ENCODE measurements at places on chromosomes 4 and X.

DNA sequence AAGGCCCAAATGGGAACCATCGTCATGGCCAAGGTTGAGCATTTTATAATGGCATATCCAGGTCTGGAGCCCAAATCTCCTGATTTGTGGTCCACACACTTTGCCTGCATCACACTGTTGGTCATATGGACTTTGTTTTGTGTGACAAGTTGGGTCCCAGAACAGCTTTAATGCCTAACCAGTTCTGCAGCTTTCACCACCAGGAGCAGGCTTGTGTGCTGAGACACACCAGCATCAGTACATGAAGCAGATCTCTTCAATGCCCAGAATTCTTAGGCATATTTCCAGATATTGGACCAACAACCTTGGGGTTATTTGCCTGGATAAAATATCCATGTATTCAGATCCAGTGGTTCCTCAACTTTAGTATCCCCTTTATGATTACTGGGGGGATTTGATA, 371.3 kb downstream of the FBXW7 start:
- DNase-seq = no peak

GRCh38 chr4:38190717-38191178, 230.6 kb downstream of the PTTG2 start:
- no peak for DNase-seq

DNA sequence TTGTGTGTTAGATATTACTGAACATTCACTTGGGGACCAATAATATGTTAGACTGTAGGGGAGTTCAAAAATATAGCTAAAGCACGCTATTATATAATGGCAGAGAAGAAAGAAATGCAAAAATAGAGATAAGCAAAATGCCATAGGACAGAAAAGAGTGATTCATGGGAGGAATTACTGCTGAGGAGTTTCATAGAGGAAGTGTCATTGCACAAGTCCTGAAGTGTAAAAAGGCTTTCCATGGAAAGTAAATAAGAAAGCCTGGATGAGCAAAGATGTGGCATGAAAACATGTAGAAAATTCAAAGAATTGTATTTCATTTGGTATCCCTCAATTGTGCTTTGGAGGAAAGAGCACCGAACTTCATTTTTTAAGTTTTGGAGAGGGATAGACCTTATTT, 14.5 kb downstream of the HMGB2 start:
- no peak for DNase-seq

GRCh38 chr4:11626066-11626465, 197.4 kb upstream of the HS3ST1 start:
- DNase-seq = no peak

- DNase-seq = no peak
These were observed 259.6 kb downstream of the CRLF2 start for GRCh38 chrX:952816-953215.

GRCh38 chr4:183392377-183392776, 52.1 kb upstream of the CDKN2AIP start:
- no peak for DNase-seq

GRCh38 chrX:24479924-24480323, 14.8 kb downstream of the PDK3 start:
- DNase-seq = peak; percentile 65

DNA sequence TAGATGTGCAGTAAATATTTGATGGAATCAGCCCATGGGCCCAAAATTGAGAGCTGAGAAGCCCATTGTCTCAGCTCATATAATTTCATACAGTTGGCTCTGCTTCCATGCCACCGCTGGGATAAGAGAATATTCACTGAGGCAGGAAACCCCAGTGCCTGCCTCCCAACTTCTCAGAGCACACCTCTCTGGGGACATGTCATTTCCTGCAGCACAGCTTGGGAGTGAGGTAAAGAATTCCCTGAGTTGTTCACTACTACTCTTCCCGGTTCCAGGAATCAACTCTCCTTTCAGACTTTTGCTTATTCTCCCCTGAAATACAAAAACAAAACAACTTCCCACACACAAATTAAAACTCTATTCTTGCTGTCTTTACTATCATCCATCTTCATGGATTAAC, 389.3 kb downstream of the MAPK10 start:
- no peak for DNase-seq

GRCh38 chr4:4512282-4512681, 29.6 kb downstream of the STX18 start:
- DNase-seq = no peak

GRCh38 chr4:111399623-111400022, 745.6 kb upstream of the FAM241A start:
- DNase-seq = peak; percentile 22

- DNase-seq = no peak
These were observed 474.0 kb upstream of the NDST3 start for GRCh38 chr4:117560329-117560728.

DNA sequence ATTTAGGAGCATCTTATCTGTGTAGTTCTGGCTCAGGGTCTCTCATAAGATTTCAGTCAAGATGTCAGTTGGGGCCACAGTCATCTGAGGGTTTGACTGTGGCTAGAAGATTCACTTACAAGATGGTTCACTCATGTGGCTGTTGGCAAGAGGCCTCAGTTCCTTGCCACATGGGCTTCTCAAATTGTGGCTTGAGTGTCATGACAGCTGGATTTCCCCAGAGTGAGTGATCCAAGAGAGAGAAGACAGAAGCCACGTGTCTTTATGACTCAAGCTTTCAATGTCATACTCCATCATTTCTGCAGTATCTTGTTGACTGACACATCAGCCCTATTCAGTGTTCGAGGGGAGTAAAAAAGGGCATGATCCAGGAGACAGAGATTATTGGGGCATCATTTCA, 131.3 kb upstream of the AP1S2 start:
- DNase-seq = no peak

DNA sequence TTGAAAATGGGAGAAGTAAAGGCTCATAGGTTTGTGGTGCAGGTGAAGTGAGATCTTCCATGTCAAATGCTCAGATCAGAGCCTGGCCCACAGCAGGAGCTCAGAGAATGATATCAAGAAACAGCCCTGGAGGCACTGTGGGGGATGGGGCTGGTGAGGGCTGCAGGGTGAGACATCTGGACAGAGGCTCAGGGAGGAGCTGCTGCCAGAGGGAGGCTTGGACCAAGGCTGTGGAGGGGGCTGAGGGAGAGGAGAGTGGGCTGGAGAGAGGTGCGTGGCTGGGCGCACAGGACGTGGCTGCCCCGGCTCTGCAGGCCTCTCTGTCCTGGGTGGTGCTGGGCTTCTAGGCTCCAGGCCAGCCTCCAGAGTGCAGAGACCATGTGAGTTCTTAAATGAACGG, 5.6 kb downstream of the SORCS2 start:
- DNase-seq = no peak

DNA sequence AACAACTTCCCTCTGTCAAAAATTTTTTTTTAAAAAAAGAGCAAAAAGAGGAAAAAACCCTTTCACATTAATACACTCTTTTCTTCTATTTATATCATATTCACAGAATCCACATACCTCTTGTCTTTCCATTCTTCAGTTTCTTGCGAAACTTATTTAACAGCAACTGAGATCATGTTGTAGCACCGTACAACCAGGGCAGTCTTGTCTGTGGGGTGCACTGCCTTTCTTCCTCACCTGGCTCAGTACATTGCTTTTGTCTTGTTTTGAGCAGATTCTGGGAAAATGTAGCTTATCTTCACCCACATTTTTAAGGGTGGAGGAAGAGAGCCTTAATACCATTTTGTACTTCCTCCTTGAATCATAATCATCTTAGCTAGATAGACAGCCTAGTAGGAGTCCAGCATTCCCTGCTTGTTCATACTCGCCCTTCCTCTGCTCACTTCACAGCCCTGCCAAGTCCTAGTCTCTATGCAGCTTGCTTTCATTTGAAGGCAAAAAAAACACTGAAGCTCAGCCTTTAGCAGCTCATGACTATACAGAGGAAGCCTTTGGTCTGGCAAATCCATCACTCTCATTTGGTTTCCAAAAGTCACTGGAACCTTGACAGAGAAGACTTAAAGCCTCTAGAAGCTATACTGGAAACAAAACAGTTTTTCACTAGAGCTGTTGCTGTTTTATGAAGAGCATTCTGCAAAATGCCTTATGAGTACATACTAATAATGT, 140.6 kb upstream of the BANK1 start:
- DNase-seq = peak; percentile 67

DNA sequence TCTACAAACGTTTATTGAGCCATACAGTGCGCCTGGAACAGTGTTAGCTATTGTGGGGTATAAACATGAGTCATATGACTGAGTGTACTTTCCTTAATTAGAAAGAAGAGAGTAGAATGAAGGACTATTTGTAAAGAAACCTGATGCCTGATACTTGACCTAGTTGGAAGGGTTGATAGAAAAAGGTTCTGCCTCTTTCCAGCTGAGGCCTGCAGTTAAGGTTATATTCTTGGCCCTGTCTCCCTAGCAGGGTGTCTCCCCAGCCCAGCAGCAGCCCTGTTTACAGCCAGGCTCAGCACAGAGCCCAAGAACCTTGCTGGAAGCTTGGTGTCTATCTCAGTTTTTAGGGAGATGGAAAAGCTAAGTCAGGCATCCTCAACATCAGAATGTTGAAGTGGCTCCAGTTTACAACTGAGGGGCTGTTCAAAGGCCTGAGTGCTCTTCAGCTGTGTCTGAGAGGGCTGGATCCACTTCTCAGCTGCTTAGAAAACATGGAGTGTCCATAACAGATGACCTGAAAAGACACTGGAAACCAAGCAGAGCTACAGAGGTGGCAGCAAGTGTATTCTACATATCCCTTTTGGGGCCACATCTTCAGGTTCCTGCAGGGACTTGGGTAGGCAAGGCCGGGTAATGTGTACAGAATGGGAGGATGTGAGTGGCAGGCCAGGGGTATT, 21.6 kb downstream of the NYX start:
- DNase-seq = peak; percentile 26

- DNase-seq = no peak
These were observed 34.5 kb upstream of the HGFAC start for GRCh38 chr4:3407171-3407771.

- DNase-seq = no peak
These were observed 116.9 kb upstream of the AR start for GRCh38 chrX:67426946-67427345.

- no peak for DNase-seq
These were observed 272.8 kb upstream of the PUDP start for GRCh38 chrX:7420717-7421116.

DNA sequence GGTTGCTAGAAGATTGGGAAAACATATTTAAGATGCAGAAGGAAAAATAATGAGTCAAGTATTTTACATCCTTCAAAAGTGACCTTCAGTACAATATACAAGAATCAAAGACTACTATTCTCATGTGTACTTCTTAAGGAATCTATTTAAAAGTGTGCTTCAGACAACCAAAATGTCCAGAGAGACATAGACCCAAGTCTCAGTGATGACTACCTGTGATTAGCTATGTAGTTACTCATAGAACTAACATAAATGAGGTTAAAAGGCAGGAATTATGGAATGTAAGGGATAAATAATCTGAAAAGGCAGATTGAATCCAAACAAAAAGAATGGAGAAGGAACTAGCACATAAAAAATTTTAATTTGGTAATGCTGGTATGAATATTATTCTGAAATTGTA, 634.7 kb upstream of the FAM241A start:
- DNase-seq = no peak

- DNase-seq = no peak
These were observed 172.3 kb downstream of the SPRY1 start for GRCh38 chr4:123568936-123569335.

DNA sequence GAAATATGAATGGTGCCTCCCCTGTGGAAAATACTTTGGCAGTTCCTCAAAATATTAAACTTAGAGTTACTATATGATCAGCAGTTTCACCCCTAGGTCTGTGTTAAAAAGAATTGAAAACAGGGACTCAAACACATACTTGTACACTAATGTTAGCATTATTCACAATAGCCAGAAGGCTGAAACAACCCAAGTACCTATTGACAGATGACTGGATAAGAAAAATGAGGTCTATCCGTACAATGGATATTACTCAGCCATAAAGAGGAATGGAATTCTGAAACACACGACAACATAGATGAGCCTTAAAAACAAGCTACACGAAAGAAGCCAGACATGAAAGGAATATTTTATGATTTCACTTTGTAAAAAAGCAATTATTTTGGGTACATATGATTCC, 54.9 kb downstream of the PGRMC2 start:
- no peak for DNase-seq

DNA sequence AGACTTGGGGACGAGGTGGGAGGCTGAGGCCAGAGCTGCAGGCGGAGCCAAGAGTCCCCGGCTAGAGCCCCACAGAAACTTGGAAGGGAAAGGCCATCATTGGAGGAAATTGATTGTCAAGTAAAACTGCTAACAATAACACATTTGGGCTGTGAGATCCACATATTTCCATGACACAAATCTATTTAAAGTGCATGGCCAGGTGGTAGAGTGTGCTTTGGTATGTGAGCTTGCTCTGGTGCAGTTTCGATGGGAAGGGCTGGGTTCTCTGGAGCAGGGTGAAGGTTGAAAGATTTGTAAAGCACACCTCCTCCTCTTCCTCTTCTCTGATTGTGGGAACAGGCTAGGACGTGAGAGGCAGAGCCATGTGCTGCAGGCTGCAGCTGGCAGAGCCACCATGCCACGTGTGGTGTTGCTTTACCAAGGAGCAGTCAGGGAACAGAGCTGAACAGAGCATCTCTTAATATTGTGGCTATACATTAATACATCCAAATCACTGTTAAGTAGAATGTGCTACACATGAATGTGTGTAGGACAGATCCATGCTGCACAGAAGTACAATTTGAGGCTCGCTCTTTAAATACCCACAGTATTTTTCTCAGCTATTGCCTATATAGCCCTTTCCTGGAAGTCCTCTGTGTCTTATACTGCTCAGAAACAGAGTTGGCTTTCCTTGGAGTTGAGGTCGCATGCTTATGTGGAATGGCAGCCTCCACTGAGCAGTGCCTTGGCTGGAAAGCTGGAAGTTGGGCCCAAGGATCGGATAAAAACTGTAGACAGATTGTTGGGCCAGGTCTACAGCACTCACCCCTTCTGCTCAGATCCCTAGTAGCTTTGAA, 37.7 kb downstream of the FHDC1 start:
- DNase-seq = no peak

DNA sequence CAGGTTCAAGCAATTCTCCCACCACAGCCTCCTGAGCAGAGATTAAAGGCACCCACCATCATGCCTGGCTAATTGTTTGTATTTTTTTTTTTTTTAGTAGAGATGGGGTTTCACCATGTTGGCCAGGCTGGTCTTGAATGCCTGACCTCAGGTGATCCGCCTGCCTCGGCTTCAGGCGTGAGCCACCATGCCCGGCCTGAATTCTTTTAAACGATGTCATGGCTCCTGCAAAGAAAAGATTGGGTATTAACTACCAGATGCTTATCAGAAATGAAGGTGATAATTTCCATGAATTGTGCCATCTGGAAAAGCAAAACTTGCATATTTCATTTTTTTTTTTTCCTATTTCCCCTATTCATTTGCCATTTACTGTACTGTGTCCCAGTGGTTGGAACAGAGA, 195.7 kb upstream of the IGFBP7 start:
- no peak for DNase-seq

- DNase-seq = no peak
These were observed 979.1 kb downstream of the TECRL start for GRCh38 chr4:63430105-63430504.

DNA sequence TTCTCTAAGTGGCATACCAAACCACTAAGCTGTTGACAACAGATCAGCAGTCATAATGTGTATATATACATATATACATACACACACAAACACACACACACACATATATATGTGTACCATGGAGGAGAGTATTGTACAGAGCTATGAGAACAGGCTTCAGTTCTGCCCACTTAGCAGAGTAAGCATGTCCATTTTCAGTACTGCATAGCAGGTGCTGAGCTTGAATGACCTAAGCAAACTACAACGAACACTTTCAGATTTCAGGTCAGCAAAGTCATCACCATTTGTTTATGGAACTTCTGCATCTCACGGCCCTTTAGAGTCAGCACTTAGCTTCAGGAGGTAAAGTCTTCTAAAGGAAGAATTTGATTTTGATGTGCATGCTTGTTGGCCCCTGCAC, 735.8 kb upstream of the ATOH1 start:
- DNase-seq = no peak

- DNase-seq = no peak
These were observed 822.1 kb upstream of the GALNTL6 start for GRCh38 chr4:170990989-170991589.
